Peyer's patch (tissue), 4 donors: ENCODE measurements at places on chromosomes 6 and 20. TPM values are rescaled to one million over a fixed set of nuclear protein-coding genes. Genes with fewer than 3 reads are reported as not detected.

The MICB gene
- 4.7 TPM for total RNA-seq

The PBOV1 gene
- not detected for total RNA-seq

GRCh38 chr20:4972506-4973251 lies 28.6 kb downstream of the SLC23A2 start:
- DNase-seq = no peak

DNA sequence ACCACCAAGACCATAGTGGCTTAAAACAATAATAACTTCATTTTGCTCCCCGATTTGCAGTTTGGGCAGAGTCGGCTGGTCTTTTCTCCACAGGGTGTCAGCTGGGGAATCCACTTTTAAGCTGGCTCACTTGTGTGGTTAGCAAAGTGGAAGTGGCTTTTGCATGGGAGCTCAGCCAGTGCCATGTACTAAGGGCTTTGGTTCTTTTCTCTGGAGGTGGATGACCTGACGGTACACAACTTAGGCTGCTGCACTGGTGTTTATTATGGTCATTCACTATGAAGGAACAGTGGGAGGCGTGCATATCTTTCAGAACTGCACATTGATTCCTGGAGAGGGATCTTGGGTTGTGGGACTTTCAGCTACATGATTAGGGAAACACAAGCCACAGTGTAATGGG lies 141.0 kb downstream of the OR2B2 start:
- no peak for DNase-seq

GRCh38 chr6:39688494-39688893 lies 36.7 kb downstream of the KIF6 start:
- no peak for DNase-seq

GRCh38 chr6:144377586-144378210 lies 92.6 kb downstream of the UTRN start:
- DNase-seq = no peak

The BPIFA1 gene
- total RNA-seq = not detected
